MV-4-11 (cell line): ENCODE measurements at places on chromosomes 6 and 20.

DNA sequence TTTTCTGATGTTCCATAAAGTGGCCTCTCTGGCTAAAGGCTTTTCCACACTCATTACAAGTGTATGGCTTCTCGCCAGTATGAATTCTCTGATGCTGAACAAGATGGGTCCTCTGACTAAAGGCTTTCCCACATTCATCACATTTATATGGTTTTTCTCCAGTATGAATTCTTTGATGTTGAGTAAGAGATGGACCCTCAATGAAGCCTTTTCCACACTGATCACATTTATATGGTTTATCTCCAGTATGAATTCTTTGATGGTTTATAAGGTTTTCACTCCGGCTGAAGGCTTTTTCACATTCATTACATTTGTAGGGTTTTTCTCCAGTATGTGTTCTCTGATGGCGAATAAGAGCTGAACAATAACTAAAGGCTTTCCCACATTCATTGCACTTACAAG is 20.4 kb downstream of the ZNF184 start:
- DNase-seq = peak; percentile 48

- peak; percentile 70 for DNase-seq
Measured at GRCh38 chr20:3239026-3239866, at the start of gene SLC4A11. TSS of gene SLC4A11 (minus strand) at chr20:3239190. CDS start at chr20:3239137, 53 bp downstream.

GRCh38 chr20:57772349-57772964 is 62.6 kb upstream of the PMEPA1 start:
- DNase-seq = peak; percentile 48

DNA sequence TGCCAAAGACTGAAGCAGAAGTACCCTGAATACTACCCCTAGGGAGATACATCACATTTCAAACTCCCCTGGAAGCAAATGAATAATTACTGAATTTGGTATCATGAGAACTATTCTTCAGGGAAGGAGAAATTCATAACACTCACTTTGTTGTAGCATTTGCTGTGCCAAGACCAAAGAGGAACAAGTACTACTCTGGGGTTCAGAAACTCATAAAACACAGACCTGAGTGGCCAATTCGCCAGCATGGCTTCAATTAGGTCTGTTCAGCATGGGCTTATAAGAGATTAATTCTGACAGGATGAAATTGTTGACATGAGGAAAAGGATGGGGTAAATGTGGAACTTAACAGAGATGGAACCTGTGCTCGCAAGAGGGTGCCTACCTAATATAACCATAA is 6.5 kb downstream of the ELOVL5 start:
- no peak for DNase-seq

DNA sequence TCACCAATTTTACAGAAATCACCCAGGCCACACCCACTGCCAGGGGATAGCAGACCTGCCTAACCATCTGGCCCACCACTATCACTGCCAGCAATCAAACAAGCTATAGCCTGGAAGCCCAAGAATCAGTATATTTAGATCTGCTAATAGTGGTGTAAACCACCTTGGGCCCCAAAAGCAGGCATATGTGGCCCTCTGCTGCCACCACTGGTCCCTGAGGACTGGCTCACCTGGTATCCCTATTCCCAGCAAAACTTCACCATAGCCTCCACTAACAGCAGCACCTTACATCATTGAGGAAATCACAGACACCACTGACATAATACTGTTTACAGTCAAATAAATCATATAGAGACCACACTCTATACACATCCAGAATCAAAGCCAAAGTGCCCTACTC is 880.4 kb upstream of the MAN1A1 start:
- DNase-seq = no peak

GRCh38 chr6:11143394-11144371 is 32.2 kb upstream of the ERVFRD-1 start:
- peak; percentile 83 for DNase-seq

GRCh38 chr6:42522942-42523814 is 40.7 kb upstream of the UBR2 start:
- DNase-seq = no peak

GRCh38 chr6:38264605-38265004 is 375.1 kb downstream of the BTBD9 start:
- DNase-seq = no peak

GRCh38 chr6:3376893-3377535 is 79.8 kb downstream of the SLC22A23 start:
- no peak for DNase-seq

GRCh38 chr6:168189200-168190013 is 110.4 kb upstream of the FRMD1 start:
- no peak for DNase-seq

- DNase-seq = peak; percentile 34
Measured at GRCh38 chr20:59912609-59913008, 20.8 kb downstream of the SYCP2 start.
